A375 (cell line): ENCODE measurements at places on chromosomes 5 and 9. TPM values are rescaled to one million over a fixed set of nuclear protein-coding genes. Genes with fewer than 3 reads are reported as not detected.

The PDE4D gene
- 48.9 and 50.1 TPM in 2 replicates for total RNA-seq

The NR2F1-AS1 gene
- total RNA-seq: 4.2 and 6.8 TPM in 2 replicates

The AK1 gene
- 56.5 and 58.5 TPM in 2 replicates for total RNA-seq

The PHPT1 gene
- total RNA-seq: 153 and 181 TPM in 2 replicates

The ACOT12 gene
- 0.13 TPM in 1 of 2 replicates, not detected in the other for total RNA-seq

The MINAR2 gene
- total RNA-seq: not detected in 2 replicates

The WDR31 gene
- total RNA-seq: 1.2 and 1.3 TPM in 2 replicates

The PTGS1 gene
- 1.1 and 1.6 TPM in 2 replicates for total RNA-seq

The PMPCA gene
- total RNA-seq: 96.6 and 103 TPM in 2 replicates

The SLC6A7 gene
- not detected in 2 replicates for total RNA-seq

The PCDHGB4 gene
- total RNA-seq: 2.0 TPM in 2 replicates

The ARSK gene
- total RNA-seq: 10.0 and 11.0 TPM in 2 replicates

The ADRB2 gene
- total RNA-seq: 11.4 and 17.7 TPM in 2 replicates

The SGCD gene
- 0.08 TPM in 1 of 2 replicates, not detected in the other for total RNA-seq

The PCDHA1 gene
- total RNA-seq: 2.1 and 2.5 TPM in 2 replicates

The IFNK gene
- total RNA-seq: not detected in 2 replicates

The SPATA31C1 gene
- not detected in 2 replicates for total RNA-seq

The PPP3R2 gene
- total RNA-seq: not detected in 2 replicates

The SEPTIN8 gene
- total RNA-seq: 33.8 and 36.1 TPM in 2 replicates

The G3BP1 gene
- 165 and 193 TPM in 2 replicates for total RNA-seq

The TMOD1 gene
- total RNA-seq: 0.04 TPM in 1 of 2 replicates, not detected in the other

The PTGES2 gene
- 124 and 149 TPM in 2 replicates for total RNA-seq

The DPM2 gene
- total RNA-seq: 59.2 and 83.0 TPM in 2 replicates

The OR13C2 gene
- total RNA-seq: not detected in 2 replicates

The HSPA9 gene
- total RNA-seq: 529 and 553 TPM in 2 replicates

The ARL14EPL gene
- total RNA-seq: 2.3 and 4.6 TPM in 2 replicates

The TAF11L10 gene
- total RNA-seq: not detected in 2 replicates

The GRAMD2B gene
- total RNA-seq: 2.0 and 5.7 TPM in 2 replicates

The TPD52L3 gene
- total RNA-seq: not detected in 2 replicates

The PCDHB9 gene
- 3.1 and 4.1 TPM in 2 replicates for total RNA-seq

The FOXD4 gene
- total RNA-seq: 0.30 and 0.37 TPM in 2 replicates

The ANKRD18B gene
- total RNA-seq: 3.8 and 7.8 TPM in 2 replicates

The RNF183 gene
- total RNA-seq: not detected in 2 replicates

The SLC34A1 gene
- total RNA-seq: 0.34 and 0.61 TPM in 2 replicates

The ERCC8 gene
- total RNA-seq: 7.3 and 7.9 TPM in 2 replicates

The ZFAND5 gene
- total RNA-seq: 134 and 144 TPM in 2 replicates

The QRFP gene
- not detected in 2 replicates for total RNA-seq

The MCCC2 gene
- 59.1 and 62.6 TPM in 2 replicates for total RNA-seq

The PTPN3 gene
- total RNA-seq: 5.3 and 5.5 TPM in 2 replicates

The TLX3 gene
- total RNA-seq: not detected in 2 replicates

The ADGRD2 gene
- total RNA-seq: not detected in 2 replicates

The PCDH12 gene
- total RNA-seq: 0.15 and 0.21 TPM in 2 replicates

The SLCO6A1 gene
- not detected in 2 replicates for total RNA-seq

The MEIKIN gene
- not detected in 2 replicates for total RNA-seq
